Epithelial cell of prostate (primary cell): ENCODE measurements at places on chromosomes 16 and 17.

- DNase-seq, result no peak
Observed at GRCh38 chr16:80924372-80924978, 82.2 kb downstream of the CMC2 start.

DNA sequence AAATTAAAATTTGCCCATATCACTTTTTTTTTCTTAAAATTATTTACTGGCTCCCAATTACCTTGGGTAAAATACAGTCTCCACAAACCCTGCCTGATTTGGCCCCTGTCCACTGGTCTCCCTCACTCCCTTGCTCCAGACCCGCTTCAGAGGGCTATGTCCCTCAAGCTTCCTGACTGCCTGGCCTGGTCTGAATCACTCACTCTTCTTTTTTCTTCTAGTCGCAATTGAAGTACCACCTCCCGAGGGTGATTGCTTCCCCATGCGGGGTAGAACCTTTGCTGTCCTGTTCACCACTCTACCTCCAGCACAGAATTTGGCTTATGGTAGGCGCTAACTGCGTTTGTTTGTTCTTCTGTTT lies 598 bp upstream of the PGAP3 start:
- no peak for DNase-seq

- no peak for DNase-seq
Observed at GRCh38 chr17:17056156-17056539, 13.9 kb downstream of the MPRIP start.

GRCh38 chr16:84893849-84894599 lies 74.2 kb downstream of the CRISPLD2 start:
- DNase-seq, result no peak

DNA sequence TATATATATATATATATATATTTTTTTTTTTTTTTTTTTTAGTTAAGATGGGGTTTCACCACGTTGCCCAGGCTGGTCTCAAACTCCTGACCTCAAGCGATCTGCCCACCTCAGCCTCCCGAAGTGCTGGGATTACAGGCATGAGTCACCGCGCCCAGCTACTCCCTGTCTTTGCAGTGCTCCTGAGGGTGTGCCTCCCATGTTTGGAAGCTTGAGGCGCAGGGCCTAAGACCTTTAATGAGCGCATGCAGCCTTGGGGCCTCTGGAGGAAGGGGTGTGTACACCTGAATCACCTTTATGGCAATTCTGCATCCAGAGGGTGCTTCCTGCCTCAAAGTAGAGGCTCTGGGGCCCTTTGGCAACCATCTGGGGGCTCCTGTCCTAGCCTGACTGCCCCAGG lies 219.4 kb upstream of the CIBAR2 start:
- DNase-seq, result no peak

GRCh38 chr16:78718141-78718540 lies 618.7 kb downstream of the WWOX start:
- DNase-seq, result no peak

GRCh38 chr17:73103641-73104335 lies 11.3 kb upstream of the SLC39A11 start:
- no peak for DNase-seq

DNA sequence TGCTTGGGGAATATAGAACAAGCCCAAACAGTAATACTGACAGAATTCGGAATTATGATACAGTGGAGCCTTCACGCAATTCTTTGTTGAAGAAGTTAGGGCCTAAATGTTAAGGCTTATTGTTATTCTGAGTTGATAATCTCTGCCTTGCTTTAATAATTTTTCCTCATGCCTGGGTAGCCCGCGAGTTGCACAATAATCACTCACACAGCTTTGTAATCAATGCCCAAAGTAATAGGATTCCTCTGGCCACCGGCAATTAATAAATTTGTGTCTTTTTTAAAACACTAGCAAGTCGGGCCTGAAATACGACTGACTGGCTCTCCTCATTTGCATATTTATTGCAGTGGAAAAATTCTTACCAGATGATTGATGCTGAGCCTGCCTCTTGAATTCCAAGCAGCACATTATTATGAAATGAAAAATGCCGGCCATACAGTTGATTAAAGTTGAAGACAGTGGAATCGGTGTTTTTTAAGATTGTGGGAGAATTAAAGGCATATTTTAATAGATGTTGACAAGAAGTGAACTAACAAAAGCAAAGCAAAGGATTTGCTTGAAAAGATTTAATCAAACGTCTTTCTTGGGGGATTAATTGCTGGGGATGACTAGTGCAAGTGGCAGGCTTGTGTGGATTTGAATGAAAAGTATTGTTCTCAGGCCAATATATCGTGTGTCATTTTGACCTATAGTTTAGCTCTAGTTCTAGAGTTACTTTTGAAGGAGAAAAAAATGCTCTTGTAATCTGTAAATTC lies 30.2 kb downstream of the AATF start:
- no peak for DNase-seq

- no peak for DNase-seq
Observed at GRCh38 chr16:82945420-82946101, 318.8 kb downstream of the CDH13 start.

GRCh38 chr17:39225959-39226683 lies 376 bp upstream of the STAC2 start:
- no peak for DNase-seq

DNA sequence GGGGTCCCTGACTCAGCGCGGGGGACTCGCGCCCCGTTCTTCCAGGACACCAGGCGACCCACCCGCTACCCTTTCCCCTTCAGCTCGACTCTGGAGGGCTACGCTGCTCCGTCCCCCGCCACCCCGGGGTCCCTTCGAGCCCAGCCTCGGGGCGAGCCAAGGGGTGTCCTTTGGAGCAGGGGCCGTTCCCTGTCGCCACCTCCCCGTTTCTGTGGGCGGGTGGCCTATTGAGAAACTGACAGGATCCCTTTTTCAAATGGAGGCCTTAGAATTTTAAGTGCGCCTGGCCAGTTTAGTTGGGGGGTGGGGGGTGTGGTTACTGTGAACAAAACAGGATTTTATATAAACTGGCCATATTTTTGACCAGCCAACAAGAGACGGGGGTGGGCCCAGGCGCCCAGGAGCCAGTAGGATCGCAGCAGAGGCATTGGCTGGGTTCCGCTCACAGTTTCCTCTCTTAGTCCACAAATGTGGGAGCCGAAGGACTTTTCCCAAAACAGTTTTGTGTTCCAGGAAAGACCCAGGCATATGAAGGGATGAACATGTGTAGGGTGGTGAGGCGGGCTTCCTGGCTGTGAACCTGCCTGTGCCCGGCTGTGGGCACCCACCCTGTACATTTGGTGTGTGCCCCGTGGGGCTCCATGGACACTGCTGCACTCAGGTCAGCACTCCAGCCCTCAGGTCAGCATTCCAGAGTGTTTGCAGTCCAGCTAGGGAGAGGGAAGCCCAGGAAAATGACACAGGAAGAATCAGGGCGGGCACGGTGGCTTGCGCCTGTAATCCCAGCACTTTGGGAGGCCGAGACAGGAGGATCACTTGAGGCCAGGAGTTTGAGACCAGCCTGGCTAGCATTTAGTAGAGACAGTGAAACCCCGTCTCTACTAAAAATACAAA lies 722 bp upstream of the TIMP2 start:
- no peak for DNase-seq

- no peak for DNase-seq
Observed at GRCh38 chr17:80494547-80494946, 18.1 kb upstream of the NPTX1 start.

DNA sequence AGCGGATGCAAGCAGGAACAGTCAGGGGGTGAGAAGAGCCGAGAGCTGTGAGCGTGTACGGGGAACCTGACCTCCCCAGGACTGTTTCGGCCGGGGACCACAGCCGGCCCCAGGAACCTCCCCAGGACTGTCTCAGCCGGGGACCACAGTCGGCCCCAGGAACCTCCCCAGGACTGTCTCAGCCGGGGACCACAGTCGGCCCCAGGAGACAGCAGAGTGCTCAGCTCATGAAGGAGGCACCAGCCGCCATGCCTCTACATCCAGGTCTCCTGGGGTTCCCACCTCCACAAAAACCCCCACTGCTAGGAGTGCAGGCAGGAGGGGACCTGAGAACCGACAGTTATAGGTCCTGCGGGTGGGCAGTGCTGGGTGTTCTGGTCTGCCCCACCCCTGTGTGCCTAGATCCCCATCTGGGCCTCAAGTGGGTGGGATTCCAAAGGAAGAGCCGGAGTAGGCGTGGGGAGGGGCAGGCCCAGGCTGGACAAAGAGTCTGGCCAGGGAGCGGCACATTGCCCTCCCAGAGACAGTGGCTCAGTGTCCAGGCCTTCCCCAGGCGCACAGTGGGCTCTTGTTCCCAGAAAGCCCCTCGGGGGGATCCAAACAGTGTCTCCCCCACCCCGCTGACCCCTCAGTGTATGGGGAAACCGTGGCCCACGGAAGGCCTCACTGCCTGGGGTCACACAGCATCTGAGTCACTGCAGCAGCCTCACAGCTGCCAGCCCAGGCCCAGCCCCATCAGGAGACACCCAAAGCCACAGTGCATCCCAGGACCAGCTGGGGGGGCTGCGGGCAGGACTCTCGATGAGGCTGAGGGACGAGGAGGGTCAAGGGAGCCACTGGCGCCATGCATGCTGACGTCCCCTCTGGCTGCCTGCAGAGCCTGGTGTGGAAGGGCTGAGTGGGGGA lies 4.3 kb downstream of the RHBDF1 start:
- DNase-seq, result no peak

- DNase-seq, result no peak
Observed at GRCh38 chr17:53499277-53499676, 323.4 kb upstream of the KIF2B start.

DNA sequence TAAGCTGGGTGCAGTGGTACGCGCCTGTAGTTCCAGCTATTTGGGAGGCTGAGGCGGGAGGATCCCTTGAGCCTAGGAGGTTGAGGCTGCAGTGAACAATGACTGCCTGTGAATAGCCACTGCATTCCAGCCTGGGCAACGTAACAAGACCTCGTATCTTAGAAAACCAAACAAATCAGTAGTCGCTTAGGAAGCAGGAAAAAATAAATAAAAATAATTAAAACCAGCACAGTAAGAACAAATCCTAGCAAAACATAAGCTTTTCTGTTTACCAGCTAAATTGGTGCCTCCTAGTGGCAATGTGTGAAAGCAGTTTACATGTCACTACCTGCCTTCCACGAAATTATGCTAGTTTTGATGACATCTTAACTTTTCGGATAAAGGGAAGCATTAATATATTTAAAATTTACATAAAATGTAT lies 1.3 kb downstream of the ARMC5 start:
- no peak for DNase-seq

DNA sequence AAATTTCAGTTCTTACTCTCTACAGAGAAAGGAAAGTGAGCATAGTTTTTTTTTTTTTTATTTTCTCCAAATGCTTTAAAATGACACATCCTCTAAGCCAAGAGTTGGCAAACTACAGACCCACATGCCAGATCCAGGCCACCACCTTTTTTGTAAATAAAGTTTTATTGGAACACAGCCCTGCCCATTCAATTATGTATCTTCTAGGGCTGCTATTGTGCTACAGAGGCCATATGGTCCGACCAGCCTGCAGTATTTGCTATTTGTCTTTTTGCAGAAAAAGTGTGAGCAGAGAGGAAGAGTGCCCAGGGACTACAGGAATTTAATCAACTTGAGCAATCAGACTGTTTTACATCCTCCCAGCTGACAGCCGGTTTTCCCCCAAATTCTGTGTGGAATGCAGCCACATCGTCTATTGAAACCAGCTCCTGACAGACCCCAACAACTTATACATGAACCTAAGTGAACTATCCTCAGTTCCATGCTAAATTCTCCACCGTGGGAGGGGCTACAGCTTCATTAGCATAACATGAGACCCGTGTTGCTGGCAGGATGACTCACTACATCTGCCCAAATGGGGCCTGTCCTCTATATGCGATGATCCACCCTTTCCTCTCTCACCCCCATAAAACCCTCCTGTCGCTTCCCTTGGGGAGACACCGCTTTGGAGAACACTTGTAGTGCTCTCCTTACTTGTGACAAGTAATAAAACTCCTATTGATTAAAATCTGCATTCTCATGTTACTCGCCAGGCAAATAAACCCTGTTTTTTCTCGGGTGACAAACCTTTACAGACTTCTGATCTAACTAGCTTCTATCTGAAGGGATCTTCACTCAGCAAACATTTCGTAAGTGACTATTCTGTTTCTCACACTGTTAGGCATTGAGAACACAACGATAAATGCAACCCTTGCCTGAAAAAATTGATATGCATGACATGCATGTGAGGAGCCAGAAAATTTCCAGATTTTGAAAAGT lies 149.4 kb upstream of the HS3ST3A1 start:
- no peak for DNase-seq

DNA sequence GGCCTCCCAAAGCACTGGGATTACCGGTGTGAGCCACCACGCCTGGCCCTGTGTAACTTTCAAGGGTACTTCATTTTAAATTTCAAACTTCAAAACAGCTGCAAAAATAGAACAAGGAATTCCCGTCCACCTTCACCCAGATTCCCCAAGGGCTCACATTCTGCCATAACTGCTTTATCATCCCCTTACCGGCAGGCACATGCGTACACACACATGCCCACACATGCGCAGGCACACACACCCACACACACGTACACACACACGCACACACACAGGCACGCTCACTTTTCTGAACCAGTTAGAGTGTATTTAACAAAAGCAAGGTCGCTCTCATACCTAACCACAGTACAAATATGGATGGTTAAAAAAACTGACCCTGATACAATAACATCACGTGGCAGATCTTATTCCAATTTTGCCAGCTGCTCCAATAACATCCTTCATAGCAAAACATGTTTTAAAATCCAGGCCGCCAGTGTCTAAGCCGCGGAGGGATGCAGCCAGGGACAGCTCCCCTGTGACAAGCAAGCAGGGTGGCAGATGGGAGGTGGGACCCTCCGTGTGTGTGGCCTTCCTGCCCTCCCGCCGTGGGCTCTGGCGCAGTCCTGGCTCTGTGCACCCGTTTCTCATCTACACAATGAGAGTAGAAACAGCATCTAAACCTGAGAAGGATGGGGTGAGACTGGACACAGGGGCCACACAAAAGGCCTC lies 23.1 kb downstream of the PDIA2 start:
- peak; percentile 52 for DNase-seq

DNA sequence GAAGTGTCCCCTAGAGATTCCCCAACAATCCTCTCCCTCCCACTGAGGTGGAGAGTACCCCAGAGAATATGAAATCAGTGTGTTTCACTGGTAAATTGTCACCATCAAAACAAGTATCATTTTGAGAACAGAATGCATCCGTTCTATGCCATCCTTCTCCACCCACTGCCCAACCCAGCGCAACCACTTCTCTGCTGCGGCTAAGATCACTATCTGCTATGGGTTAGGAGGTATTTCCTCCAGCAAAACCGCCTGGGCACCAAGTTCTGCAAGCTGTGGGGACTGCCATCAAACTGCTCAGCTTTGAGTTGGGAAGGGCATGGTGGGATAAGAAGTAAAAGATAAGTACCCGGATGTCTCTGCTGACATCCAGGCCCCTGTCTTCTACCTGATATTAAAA lies 24.4 kb downstream of the CNTNAP1 start:
- no peak for DNase-seq
